ENCODE measurements at places on chromosomes 12 and 14.

GRCh38 chr14:89486961-89487360, 69.9 kb upstream of the FOXN3 start:
- DNase-seq: no peak

- DNase-seq: no peak
Observed at GRCh38 chr14:39884091-39884490, 451.9 kb upstream of the FBXO33 start.

DNA sequence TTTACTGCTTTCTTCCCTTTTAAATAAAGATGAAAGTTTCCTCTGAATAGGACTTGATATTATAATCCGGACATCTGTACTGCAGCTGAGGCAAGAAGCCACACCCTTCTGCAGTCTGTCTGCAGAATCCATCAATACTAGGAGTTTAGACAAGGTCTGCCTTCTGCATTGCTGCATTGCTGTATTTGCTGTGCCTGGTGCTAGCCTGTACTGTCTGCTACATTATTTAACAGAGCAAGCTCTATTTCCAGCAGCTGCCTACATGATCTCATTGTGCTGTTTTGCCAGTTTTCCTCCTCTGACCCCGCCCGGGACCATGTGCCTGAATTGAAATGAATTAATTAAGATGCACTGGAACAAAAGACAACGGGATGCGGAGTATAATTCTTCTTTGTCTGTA, 1.7 kb downstream of the TUBA1A start:
- DNase-seq: no peak

- DNase-seq: no peak
Observed at GRCh38 chr14:53953828-53954550, 2.6 kb downstream of the BMP4 start.

GRCh38 chr12:114408886-114409851, 3.2 kb upstream of the TBX5 start:
- no peak for DNase-seq

DNA sequence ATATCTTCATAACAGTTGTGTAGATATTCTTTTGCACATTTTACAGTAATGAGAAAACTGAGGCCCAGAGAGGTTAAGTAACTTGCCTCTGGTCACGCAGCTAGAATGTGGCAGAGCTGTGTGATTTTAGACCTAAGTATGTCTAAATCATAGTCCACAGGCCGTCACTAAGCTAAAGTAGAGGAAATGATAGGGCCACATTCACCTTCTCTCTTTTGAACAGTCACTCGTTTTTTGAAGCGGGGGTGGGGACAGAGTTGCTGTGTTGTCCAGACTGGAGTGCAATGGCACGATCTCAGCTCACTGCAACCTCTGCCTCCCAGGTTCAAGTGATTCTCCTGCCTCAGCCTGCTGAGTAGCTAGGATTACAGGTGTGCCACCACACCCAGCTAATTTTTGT, 68.5 kb downstream of the RASSF3 start:
- no peak for DNase-seq

DNA sequence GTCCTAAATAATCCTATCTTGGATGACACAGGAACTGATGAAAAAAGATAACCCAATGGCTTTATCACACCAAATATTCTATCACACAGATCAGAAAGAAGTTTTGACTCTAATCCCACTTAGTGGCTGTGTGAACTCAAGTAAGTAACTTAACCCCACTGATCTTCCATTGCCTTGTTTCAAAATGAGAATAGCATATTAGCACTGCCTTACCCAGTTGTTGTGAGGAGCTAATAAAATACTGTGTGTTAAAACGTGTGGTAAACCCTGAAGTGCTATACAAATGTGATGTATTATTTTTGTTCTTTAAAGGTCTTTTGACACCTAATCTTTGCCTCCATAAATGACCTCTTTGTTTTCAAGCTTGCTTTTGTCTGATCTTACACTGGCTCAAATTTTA, 60.9 kb upstream of the ARID2 start:
- DNase-seq: no peak
